ENCODE measurements at places on chromosomes 4 and X. TPM values are rescaled to one million over a fixed set of nuclear protein-coding genes. Genes with fewer than 3 reads are reported as not detected.

DNA sequence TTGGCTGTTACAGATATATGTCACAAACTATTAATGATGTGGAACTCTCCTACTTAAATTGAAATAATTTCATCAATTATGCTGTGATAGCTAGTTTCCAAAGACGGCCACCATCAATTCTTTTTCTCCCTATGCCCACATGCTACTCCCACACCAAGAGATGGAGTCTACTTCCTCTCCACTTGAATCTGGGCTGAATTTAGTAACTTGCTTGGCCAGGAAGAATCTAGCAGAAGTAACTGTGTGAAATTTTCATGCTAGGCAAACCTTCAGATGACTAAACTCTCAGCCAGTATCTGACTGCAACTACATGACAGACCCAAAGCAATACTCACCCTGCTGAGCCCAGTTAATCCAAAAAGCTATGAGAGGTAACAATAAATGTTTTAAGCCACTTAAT, 3.2 kb downstream of the SEPSECS start:
- DNase-seq: no peak

DNA sequence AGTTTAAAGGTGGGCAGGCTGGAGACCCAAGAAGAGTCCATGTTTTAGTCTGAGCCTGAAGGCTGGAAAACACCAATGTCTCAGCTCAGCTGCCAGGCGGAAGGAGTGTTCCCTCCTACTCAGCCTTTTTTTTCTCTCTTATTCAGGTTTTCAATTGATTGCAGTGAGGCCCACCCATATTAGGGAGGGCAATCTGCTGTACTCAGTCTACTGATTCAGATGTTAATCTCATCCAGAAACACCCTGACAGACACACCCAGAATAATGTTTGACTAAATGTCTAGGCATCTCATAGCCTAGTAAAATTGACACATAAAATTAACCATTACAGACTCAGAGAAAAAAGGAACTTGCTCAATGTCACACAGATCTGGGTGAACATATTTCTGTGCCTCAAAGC, 347.1 kb downstream of the GBA3 start:
- no peak for DNase-seq

- no peak for DNase-seq
These were observed 20.8 kb upstream of the TMEM184C start for GRCh38 chr4:147596377-147596776.

DNA sequence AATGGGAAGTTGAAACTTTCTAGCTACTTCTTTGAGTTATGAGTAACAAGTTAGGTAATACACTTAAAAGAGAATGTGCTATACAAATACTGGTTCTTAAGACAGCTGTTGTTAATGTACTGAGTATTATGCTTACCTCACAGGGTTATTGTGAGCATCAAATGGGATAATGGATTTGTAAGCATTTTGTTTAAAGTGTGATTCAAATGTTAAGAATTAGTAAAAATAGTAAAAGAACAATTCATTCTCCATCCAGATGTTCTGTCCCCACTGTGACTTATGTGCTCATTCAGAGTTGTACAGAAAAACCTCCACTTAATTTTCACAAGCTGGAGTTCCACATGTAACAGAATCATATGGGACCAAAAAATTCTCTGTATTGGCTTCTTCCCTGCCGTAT, 63.6 kb downstream of the AR start:
- no peak for DNase-seq

DNA sequence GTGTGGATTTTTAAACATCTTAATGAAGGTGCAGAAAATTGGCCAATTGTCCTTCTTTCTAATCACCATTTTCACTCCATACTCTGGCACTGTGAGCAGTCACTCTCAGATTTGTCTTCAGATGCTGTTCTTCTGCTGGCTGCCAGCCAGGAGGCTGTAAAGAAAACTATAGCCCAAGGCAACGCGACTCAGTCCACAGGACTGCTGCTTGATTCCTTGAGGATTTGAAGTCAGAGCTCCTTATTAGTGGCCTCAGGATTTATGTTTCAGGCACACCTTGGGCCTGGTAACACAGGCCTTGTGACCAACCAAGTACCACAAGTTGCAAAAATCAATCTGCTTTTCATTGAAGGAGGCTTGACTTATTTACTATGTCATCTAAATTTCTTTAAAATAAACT, 342.6 kb downstream of the GPM6A start:
- DNase-seq: peak; percentile 11

- peak; percentile 53 for DNase-seq
These were observed 17.3 kb upstream of the TBC1D14 start for GRCh38 chr4:6892190-6892908.

DNA sequence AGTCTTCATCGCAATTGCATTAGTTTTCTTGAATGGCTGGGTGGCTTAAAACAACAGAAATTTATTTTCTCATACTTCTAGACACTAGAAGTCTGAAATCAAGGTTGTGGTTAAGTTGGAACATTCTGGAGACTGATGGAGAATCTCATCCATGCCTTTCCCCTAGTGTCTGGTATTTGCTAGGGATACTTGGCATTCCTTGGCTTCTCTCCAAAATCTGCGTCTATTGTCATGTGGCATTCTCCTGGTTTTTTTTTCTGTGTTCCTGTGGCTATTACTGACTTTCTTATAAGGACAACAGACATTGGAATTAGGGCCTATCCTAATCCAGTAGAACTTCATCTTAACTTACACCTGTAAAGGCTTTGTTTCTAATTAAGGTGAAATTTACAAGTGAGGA, 272.8 kb upstream of the EPHA5 start:
- peak; percentile 41 for DNase-seq

GRCh38 chr4:163663454-163664225, 169.2 kb downstream of the TMA16 start:
- peak; percentile 2 for DNase-seq

DNA sequence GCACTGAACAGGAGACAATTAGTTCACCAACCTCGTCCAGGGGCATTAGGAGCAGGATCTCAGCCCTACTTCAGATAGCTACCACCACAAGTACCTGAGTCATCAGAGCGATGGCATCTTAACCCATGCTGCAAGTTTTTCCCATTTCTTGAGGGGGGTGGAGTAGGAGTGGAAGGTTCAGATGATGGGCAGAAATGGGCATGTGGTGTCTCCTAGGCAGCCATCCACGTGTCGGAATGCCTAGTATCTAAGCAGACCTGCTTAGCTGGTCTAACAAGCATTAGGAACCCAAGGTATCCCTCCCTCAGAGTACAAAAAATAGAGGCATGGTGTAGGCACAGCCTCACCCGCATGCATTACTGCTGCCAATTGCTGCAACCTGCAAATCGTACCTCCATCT, 159.1 kb upstream of the DGKK start:
- DNase-seq: no peak

DNA sequence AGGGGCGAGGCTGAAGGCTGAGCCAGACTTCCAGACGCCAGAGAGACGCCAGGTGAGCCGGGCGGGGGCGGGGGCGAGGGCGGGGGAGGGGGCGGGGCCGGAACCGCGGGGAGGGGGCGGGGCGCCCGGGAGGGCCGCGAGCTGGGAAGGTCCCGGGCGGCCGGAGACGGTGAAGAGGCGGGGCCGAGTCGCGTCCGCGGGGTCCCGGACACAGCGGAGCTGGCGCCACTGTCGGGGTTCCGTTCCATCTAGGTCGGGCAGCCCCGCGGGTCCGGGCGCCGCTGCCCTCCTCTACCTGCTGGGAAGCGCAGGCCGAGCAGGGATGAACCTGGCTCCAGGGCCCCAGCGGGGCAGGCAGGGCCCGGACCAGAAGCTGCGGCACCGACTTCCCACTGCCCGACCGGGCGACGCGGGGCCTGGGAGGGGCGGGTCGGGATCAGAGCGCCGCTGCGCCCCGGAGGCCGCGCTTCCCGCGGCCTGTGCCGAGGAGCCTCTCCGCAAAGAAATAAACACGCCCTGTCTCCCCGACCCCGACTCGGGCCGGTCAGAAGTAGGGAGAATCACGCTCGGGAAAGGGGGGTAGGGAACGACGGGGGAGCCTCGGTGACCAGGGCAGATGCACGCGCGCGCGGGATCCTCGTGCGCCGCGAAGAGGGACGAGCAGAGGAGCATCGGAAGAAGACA, 10.6 kb downstream of the HMX1 start:
- DNase-seq: no peak

- DNase-seq: peak; percentile 15
These were observed 37.2 kb downstream of the GUCY1B1 start for GRCh38 chr4:155795991-155796390.

Gene ERCC6L
- 11.1 TPM for total RNA-seq

Data from Daoy (cell line).